ENCODE measurements at places on chromosomes 4 and X.

- DNase-seq = no peak
These were observed 3.5 kb downstream of the ZXDA start for GRCh38 chrX:57906790-57907189.

- DNase-seq = no peak
These were observed 98.5 kb upstream of the FAM47C start for GRCh38 chrX:36909676-36910030.

GRCh38 chr4:86999136-86999643 is 64.4 kb downstream of the AFF1 start:
- DNase-seq = no peak

DNA sequence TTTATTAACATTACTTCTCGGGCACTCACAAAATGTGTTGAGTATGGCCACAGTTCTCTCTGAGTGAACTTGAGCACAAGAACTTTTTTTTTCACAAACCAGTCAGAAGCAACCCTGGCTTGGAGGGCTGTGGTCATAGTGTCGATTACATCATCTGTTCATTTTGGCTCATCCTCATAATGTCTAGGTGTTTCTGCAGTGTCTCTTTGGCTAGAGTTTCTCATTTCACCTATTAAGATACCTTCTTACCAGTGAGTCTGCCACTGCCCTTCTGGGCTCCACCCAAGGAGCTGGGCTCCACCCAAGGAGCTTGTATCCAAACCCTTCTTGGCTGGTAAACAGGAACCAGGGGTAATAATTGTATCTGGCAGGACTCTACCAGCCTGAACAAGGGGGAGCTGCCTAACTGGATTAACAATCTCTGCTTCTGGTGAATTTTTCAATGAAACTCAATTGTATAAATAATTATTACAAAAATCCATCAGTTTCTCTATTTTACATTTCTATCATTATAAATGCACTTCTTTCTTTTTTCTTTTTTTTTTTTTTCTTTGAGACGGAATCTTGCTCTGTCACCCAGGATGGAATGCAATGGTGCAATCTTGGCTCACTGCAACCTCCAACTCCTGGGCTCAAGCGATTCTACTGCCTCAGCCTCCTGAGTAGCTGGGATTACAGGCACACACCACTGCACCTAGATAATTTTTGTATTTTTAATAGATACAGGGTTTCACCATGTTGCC is 667.7 kb upstream of the SLIT2 start:
- DNase-seq = no peak

DNA sequence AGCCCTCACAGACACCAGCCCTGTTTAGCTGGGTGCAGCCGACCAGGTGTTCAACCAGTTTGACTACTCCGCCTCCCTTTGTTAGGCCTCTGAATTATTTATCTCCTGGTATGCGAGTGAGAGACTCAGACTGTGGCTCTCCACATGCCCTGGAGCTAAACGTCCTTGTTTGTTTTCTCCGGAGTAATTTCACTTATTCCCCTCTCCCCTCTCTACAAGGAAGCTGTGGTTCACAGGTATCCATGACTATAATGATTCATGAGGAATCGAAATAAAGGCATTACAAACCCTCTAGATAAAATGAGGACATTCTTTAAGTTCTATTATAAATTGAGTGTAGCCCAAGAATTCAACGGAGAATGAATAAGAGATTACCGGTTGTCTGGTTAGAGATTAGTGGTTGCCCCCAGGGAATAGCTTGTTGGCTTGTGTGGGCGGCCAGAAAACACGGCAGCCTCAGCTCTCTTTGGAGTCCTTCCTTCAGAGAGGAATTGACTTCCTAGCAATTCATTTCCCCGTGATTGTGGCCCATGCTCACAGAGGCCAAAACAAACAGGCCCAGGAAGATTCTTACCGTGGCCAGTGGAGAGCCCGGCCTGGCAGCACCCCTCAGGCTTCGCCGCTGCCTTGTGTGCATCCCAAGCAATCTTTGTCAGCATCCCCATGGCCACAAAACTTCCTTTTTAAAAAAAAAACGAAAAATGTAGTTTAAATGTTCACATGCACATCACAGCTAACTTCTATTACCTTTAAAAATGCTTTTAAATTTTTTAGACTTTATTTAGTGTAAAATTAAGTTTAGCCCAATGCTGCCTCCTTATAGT is 60.2 kb upstream of the CBR4 start:
- DNase-seq = no peak

- no peak for DNase-seq
These were observed 180.5 kb downstream of the ADAMTS3 start for GRCh38 chr4:72388521-72388920.

DNA sequence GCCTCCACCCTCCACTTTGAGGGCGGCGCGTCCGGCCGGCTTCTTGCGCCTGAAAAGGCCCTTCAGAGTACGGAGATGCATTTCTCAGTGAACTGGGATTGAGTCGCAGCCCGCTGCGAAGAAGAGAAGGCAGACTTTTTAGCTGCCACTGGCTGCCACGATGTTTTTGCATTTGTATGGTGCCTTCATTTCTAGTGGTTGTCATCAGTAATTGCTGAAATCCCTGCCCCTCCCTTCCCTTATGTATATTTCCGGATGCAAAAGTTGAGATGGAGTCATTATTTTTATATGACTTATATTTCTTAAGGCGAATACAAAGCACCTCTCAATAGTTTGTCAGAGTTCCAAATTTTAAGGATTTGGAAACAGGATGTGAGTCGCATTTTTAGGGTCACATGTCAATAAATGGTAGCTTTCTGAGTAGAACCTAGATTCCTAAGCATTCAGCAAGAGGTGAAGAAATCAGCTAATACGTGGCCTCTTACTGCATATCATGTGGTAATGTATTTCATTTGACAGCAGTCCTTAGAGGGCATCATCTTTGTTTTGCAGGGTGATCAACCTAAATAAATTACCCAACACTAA is 658 bp downstream of the ATP6AP2 start:
- DNase-seq = no peak

DNA sequence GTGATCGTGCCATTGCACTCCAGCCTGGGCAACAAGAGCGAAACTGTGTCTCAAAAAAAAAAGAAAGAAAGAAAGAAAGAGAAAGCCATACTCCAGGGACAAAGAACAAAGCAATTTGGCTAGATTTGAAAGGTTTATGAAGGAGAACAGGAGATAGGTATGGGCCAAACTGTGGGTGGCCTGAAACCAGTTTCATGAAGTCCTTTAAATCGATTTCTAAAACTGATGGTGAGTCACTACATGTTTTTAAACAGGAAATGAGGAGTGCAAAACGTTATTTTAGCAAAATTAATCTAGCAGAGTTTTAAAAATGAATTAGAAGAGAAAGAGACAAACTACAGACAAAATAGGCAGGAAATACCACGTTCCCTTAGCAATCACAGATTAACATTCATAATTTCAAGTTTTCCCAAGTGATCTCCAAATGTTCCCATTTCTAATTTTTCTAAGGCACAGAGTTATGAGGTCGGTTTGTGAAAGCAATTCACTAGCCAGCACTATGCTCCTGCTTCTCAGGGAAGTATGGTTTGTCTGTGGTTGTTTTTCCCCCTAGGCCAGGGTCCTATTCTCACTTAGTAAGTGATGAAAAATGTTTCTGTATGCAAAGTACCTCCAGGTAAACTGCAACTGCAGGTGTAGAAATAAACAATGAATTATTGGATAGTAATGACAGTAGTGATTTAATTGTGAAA is 190.6 kb downstream of the PPP3CA start:
- DNase-seq = no peak

DNA sequence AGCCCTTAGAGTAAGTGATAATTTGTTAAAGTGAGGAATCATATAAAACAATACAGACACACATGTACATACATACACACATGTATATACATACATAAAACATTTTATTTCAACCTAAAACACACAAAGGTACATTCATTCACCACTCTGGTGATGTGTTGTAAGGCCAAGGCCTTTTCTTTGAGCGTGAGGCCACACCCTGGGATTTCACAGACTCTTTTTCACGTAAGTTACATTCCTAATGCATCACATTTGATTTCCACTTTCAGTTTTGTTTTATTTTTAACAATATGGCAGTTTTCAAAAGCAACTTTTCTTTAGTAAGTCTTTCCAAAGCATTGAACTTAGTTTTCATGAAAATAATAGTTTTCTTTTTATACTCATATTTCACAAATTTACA is 170.7 kb downstream of the COL4A6 start:
- DNase-seq = no peak

GRCh38 chr4:77193046-77193445 is 36.0 kb downstream of the CCNG2 start:
- no peak for DNase-seq

GRCh38 chr4:117466388-117466787 is 381.0 kb upstream of the TRAM1L1 start:
- DNase-seq = no peak

DNA sequence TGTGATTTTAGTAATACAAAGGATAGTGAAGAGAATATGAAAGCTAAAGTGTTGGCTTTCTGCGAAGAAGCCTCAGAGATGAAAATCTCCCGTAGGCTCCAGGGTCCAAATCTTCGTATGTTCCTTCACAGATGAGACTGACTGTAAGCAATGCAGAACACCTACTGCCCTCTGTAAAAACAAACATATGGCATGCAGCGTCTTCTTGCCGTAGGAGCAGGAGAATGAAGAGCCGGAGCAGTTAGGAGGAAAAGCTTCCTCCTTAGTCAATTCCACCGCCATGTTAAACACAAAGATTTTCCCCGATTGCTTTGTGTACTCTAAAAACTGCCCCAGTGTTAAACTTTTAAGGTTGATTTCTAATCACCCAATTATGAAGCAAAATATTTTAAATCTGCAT is 22.5 kb downstream of the RWDD4 start:
- DNase-seq = no peak

DNA sequence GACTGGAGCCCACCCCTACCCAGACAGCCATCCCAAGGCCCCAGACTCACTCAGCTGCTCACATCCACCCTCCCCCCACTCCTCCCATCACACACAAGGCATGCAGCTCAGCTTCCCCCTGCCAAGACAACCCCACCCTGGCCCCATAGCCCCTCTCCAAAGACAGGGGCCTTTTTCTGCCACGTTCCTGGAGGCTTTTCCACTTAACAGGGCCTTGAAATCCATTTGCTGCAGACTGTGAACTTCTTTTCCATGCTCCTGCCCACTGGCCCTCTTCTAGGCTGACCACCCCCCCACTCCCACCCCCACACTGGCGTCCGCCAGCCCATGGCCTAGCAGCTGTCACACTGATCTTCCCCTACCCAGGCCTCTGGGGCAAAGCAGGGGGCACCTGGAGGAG is 76.0 kb downstream of the PJA1 start:
- DNase-seq = no peak

- no peak for DNase-seq
These were observed 193.8 kb downstream of the FBXO8 start for GRCh38 chr4:174089711-174090110.

DNA sequence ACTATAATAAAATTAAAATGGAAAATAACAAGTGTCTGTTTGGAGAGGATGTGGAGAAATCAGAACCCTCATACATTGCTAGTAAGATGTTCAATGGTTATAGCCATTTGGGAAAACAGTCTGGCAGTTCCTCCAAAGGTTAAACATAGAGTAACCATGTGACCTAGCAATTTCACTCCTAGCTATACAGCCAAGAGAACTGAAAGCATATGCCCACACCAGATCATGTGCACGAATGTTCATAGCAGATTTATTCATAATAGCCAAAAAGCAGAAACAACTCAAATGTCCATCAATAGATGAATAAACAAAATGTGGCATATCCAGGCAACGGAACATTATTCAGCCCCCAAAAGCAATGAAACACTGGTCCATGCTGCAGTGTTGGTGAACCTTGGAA is 9.4 kb upstream of the CCNQ start:
- no peak for DNase-seq

DNA sequence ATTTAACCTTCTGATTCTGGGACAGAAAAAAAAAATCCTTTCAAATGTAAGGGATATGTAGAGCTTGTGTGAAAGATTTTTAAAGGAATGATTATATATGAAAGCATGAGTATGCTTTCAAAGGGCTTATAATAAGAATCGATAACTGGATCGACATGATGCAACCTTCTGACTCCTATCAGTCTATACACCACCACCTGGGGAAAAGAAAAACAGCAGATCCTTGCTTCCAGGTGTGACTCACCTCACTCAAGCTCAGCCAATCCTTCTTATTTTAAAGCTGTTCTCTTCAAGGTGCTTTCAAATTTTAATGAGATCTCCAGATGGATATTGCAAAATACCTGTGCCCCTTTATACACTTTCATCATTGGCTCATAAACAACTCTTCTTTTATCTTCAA is 102.1 kb upstream of the EDNRA start:
- no peak for DNase-seq

DNA sequence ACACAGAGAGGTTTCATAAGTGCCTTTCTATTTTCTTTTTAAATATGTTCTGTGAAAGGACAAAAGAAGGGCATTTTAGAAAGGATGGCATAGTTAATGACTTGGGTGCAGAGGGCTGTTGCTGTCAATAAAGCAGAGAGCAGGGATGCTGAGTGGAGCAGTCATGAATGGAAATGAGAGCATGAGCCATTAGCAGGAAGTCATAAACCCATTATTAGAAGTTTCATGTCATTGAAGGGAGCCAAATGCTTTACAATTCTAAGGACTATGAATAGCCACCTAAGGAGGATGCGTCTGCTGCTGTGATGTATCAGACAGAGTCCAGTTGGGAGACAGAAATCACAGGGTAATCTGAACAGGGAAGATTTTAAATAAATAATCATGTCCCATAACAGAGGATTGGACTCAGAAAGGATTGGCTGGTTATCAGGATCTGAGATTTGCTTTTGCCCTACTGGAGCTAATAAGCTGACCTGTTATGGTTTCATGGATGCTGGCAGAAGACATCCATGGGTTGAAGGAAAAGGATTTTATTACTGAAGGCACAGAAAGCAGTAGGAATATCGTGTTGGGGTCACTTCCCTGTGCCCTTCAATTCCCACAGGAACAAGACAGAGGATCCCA is 47.5 kb upstream of the WDR19 start:
- DNase-seq = no peak

- no peak for DNase-seq
These were observed 12.4 kb upstream of the SH3RF1 start for GRCh38 chr4:169283114-169283509.

- DNase-seq = no peak
These were observed 26.2 kb downstream of the SYAP1 start for GRCh38 chrX:16745659-16746058.

DNA sequence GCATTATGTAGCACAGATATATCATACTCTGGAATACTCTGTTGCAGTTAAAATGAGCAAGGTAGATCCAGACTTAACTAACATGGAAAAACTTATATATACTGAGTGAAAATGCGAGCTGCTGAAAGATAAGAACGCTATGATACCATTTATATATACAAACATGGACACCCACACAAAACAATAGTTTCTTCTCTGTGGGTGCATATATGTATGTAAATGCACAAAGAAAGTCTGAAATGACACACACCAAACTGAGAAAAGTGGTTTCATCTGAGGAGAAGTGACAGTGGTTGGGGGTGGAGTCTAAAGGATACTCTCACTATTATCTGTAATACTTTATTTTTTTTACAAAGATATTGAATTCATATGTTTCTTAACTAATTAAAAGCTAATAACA is 12.2 kb upstream of the FGF2 start:
- DNase-seq = peak; percentile 48

- DNase-seq = no peak
These were observed 4.1 kb upstream of the S100P start for GRCh38 chr4:6689506-6689960.

Measured in GM12864 (cell line).